Epithelial cell of alveolus of lung (primary cell): ENCODE measurements at places on chromosomes 5 and 9. TPM values are rescaled to one million over a fixed set of nuclear protein-coding genes. Genes with fewer than 3 reads are reported as not detected.

Gene SYK
- under 0.01 and 0.16 TPM in 2 replicates for total RNA-seq

Gene NMUR2
- total RNA-seq: 0.24 TPM in 1 of 2 replicates, not detected in the other

Gene GRK6
- total RNA-seq: 19.8 and 37.6 TPM in 2 replicates

Gene SLC25A48
- not detected in 2 replicates for total RNA-seq

Gene SPATA6L
- 0.26 TPM in 1 of 2 replicates, not detected in the other for total RNA-seq

Gene SOHLH1
- total RNA-seq: not detected in 2 replicates
